Foreskin keratinocyte (primary cell): ENCODE measurements at places on chromosomes 13 and 19.
A peak's percentile ranks its signal among the peaks of the same experiment; 100 is the strongest.

- peak; percentile 79 for DNase-seq
Measured at GRCh38 chr19:46634045-46634655, 1.9 kb downstream of the GNG8 start.

GRCh38 chr19:2460245-2460644, 3.5 kb upstream of the LMNB2 start:
- DNase-seq = no peak

- DNase-seq = no peak
Measured at GRCh38 chr19:19261350-19262189, 11.5 kb downstream of the TM6SF2 start.

- DNase-seq = no peak
Measured at GRCh38 chr13:49956131-49956530, 20.0 kb upstream of the SPRYD7 start.

GRCh38 chr13:28409648-28410047, 85.3 kb downstream of the FLT1 start:
- DNase-seq = no peak

- no peak for DNase-seq
Measured at GRCh38 chr19:48720251-48720612, 707 bp upstream of the MAMSTR start.

DNA sequence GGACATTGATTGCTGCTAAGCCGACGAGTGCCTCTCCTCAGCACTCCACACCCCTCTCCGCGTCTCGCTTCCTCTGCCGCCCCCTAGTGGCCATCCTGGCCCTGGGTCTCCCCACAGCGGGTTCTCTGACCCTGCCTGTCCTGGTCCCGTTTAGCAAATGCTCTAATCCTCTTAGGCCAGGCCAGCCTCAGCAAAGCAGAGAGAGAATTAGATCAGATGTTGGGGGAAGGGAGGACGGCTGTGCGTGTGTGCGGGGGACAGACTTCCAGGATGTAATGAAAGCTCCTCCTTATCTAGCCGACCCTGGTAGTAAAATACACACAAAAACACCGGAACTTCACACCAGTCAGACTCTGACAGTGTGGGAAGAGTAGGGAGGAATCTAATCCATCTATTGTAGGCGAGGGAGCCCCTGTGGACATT, 4.5 kb downstream of the TPRX2 start:
- DNase-seq = peak; percentile 35

GRCh38 chr13:102757006-102757405, 16.6 kb downstream of the TEX30 start:
- DNase-seq = peak; percentile 42

- peak; percentile 66 for DNase-seq
Measured at GRCh38 chr19:45767881-45768654, 984 bp downstream of the SIX5 start.

- DNase-seq = no peak
Measured at GRCh38 chr19:56547535-56547934, 8.8 kb downstream of the ZFP28 start.

DNA sequence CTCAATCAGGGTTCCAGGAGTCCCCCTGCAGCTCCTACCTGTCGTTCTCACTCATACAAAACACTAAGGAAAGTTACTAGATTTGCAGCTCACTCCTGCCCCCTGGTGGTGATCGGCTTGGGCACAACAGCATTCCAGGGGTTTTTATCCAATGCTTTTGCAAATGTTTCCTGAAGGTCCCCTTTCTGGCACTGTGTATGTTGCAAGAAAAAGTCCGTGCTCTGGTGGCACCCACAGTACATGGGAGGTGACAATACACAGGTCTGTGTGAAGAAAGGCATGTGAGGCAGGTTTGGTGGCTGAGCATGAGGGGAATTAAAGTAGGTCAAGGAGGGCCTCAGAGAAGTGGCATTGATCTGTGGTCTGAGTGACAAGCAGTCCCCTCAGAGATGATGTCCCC, 8.6 kb upstream of the TYK2 start:
- DNase-seq = peak; percentile 57

GRCh38 chr19:11038511-11038910, 50.8 kb upstream of the LDLR start:
- DNase-seq = no peak

DNA sequence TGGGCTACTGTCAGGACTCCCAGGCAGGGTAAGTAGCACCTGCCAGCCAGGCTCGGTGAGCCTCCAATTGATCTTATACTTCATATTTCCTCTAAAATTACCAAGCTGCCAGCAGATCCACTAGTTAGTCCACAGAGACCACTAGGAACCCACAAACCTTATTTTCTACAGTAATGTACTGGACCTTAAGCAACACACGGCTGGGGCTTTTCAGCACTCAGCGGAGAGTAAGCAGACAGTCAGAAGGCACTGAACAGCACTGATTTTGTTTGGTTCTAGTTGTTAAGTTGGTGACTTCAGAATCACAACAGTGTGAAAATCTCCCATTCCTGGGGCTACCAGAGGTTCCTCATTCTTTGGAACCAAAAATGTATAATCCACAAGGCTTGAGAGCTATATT, 56.1 kb downstream of the MRPL57 start:
- DNase-seq = no peak

DNA sequence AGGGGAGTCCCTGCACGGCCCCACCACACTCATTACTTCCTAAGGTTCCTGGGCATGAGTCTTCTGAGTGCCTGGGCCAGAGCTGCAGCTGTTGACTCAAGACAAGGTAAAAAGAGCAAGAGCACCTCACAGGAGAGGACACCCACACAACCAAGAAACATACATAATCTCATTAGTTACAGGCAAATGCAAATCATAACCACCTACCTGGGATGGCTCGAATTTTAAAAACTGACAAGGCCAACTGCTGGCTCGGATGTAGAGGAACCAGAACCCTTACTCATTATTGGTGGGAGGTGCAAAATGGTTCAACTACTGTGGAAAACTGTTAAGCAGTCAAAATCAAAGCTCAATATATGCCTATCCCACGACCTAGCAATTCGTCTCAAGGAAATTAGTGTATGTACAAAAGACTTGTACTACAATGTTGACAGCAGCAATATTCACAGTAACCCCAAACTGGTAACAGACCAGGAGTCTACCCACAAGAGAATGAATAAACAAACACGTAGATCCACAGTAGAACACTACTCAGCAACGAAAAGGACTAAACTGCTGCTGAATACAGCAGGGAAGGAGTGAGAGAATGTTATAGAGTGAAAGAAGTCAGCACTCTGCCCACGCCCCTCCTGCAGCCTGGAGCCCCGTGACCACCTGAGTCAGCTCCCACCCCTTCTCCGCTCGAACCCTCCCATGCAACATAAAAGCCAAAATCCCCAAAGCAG, 15.8 kb downstream of the AKT2 start:
- no peak for DNase-seq

DNA sequence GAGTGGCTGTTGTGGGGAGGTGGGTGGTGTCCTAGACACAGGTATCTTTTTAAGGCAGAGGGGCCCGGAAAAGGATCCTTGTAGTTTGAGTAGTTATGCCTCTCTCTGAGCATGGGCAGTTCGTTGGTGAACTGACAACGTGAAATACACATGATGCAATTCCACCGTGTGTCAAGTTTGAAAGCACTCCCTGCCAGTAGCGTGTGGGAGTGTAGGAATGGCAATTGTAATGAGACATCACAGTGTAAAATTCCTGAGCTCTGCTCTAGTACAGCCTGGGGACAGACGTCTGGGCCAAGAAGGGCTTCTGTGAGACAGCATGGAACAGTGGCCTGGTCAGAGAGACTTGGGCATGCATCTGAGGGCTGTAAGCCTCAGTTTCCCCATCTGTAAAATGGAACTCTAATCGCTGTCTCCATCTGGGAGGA, 10.4 kb upstream of the ASF1B start:
- DNase-seq = no peak

DNA sequence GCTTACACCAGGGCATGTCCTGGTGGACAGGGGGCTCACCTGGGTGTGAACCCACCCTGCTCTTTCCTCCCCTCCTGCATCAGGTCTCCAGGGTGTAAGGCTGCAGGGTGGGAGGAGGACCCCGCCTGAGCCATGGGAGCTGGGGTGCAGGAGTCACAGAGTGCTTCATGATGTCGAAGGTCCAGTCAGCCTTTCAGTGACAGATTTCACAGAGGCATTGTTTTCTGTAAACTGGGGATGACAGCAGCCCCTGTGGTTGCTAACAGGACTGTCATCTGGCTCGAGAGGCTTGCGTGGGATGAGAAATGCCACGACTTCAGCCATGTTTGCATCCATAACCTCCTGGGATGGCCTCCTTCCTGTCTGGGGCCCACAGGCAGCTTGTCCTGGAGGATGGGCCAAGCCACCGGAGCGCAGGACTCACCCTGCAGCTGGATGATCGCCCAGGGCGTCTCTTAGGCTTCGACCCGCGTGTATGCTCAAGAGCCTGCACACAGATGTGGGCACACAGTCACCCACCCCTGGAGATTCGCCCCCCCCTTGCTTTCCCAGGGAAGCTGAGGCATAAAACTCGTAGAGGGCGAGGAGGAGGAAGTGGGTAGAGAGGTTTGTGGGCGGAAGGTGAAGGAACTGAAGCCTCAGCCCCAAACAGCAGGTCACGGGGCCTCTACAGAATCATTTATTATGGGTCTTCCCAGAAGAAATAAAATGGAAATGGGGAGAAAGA, 4.9 kb downstream of the NANOS3 start:
- no peak for DNase-seq

GRCh38 chr13:29536853-29537252, 58.6 kb downstream of the SLC7A1 start:
- DNase-seq = no peak
